ENCODE measurements at places on chromosomes 7 and 10.
A peak's percentile ranks its signal among the peaks of the same experiment; 100 is the strongest.

- no peak for DNase-seq
These were observed 111.6 kb upstream of the KLF14 start for GRCh38 chr7:130845581-130846085.

DNA sequence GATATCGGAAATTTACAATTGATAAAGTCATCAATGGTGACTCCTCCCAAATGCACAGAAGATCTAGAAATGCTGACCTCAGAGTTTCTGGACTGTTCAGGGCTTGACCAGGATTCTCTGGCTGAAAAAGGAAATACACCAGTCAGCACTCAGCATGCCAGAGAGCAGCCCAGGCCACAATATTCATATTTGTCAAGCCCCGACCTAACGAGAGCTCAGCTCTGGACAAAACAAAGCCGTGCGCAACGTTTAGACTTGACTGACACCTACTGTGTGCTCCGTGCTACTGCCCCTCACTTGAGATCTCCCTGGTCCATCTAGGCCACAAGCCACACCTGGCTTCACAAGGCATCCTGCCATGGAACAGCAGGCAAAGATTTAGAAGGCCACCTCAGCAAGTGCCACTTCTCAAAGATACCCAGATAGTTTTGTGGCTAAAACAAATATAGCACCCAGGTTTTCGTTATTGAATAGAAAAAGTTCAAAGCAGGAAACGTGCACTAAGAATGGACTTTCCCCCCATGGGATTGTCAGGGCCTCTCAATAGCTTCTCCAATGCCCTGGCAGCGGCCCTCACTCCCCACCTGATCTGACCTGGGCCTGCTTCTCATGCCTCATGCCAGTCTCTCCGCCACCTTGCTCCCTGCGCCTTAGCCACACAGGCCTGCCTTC is 218.3 kb downstream of the FAM107B start:
- DNase-seq = peak; percentile 53

DNA sequence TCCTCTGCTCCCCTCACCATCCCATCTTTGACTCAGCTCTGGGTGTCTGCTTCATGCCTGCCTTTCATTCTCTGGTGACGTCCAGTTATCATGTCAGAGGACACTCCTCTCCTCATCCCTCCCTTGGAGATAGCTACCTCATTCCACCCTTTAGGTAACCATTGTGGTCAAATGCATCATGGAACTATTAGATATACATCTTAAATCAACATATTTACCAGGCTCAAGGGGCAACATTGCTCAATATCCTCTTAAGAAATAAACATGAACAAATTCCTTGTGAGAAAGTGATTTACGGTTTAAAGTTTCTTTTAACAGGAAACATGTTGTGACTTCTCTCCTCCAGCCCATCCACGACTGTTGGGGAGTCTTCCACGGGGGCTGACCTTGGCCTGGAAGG is 511.6 kb upstream of the IGFBP3 start:
- no peak for DNase-seq

DNA sequence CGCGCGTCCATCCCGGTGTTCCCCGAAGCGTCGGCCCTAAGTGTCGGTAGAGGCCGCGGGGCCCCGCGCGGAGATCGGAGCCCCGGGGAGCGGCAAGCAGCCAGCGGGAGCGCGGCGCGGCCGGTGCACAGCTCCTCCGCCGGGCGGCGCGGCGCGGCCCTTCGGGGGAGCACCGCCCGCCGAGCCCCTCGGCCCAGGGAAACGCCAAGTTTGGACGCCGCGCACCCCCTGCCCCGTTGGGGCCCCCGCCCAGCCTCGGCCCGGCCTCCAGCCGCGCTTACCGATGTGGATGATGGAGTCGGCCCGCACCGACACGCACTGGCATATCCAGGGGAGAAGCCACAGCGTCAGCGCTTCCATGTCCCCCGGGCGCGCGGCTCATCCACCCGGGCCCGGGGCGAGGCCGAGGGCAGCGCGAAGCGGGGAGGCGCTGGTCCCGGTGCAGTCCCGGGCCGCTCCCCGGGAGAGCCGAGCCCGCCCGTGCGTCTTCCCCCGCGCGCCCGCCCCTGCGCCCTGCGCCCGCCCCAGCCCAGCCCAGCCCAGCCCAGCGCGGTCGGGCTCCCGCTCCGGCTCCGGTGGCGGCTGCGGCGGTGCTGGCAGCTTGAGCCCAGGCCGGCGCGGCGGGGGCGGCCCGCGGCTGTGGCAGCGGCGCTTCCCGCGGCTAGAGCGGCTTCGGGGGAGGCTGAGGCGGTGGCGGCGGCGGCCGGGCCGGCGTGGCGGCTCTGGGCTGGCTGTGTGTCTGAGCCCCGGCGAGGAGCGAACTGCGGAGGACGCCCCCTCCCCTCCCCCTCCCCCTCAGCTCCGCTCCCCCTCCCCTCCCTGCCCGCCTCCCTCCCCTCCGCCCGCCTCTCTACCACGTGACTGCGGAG is at the start of gene GRID1:
Gene GRID1 (minus strand): TSS at position 763 of the 869 bp plus-strand sequence.
- DNase-seq = no peak

DNA sequence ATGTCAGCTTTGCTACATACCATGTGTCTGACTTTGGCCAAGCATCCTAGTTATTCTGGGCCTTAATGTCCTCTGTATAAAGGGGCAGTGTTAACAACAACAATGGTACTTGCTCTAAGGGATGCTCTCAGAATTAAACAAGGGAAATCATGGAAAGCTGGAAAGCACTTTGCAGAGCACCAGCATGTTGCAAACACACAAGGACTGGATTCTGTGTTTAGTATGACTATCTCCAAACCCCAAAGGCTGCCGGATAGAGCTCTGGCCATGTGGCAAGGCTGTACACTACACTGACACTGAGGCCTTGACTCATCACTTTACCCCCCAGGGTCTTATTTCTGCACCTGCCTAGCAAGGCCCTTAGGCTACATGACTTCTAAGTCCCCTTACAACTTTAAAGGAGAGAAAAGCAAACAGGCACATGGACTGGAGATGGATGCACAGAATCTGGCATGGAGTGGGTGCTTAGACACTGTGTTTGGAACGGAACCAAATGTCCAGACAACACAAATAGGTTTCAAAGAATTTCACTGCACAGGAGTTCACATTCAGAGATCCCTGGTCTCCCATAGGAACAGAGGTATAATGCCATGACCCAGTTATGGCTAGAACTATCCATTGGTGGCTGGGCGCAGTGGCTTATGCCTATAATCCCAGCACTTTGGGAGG is 74.6 kb downstream of the FAM13C start:
- DNase-seq = no peak

DNA sequence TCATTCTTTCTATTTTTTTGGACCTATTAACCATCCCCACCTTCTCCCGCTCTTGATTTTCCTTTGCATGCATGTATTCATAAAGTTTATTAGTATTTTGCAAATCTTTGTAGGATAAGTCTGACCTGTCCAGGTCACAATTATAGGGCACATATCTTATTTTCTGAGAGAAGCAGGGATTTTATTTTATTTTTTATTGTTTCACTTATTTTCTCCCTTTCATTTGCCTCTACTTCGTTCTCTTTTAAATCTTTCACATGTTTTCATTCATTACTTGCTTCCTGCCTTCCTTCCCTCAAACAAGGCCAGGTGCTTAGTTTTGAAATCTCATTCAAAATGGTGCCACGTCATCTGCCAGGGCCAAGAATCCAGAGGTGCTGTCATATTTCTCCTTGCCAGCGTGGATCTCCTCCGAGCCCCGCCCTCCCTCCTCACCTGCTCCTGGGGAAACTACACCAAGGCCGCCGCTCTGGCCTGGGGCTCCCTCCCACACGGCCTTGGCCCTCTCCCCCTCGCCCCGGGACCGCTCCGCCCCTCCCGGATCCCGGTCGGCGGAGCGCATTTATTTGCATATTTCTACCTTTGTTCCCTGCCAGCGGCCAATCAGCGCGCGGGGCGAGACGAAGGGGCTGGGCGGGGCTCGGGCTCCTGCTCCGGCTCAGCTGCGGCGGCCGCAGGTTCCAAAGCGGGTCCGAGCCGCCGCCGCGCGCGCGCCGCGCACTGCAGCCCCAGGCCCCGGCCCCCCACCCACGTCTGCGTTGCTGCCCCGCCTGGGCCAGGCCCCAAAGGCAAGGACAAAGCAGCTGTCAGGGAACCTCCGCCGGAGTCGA is at the start of gene TSPAN13:
Gene TSPAN13 (plus strand): TSS at position 654 of the 830 bp plus-strand sequence. CDS start 213 bp downstream, outside the sequence.
- DNase-seq = peak; percentile 25

GRCh38 chr7:50983850-50984249 is 201.2 kb upstream of the GRB10 start:
- DNase-seq = no peak

DNA sequence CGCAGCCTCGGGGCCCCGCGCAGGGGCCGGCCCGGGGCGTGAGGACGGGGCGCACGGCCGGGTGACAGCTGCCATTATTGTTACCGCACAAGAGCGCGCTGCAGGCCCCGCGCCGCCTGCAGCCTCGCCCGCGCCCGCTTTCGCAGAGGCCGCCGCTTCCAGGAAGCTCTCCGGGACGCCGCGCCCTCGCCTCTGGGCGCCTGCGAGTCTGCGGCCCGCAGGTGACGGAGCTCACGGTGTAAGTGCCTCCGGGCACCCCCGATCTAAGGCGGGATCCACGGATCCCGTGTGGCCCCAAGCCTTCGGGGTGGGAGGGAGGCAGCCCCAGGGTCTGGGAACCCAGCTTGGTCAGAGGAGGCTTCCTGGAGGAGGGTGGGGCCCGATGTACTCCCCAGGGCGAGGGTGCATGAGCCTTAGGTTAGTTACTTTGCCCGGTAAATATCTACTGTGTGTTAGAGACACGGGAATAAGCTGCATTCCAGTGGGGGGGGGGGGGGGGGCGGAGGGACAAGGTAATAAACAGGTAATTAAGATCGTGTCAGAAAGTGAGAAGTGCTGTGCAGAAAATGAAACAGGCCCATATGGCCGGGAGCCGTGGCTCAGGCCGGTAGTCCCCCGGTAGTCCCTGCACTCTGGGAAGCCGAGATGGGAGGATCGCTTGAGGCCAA is 638 bp downstream of the IQCE start:
- peak; percentile 4 for DNase-seq

GRCh38 chr10:46306516-46307184 is 19.9 kb downstream of the ANTXRL start:
- no peak for DNase-seq

DNA sequence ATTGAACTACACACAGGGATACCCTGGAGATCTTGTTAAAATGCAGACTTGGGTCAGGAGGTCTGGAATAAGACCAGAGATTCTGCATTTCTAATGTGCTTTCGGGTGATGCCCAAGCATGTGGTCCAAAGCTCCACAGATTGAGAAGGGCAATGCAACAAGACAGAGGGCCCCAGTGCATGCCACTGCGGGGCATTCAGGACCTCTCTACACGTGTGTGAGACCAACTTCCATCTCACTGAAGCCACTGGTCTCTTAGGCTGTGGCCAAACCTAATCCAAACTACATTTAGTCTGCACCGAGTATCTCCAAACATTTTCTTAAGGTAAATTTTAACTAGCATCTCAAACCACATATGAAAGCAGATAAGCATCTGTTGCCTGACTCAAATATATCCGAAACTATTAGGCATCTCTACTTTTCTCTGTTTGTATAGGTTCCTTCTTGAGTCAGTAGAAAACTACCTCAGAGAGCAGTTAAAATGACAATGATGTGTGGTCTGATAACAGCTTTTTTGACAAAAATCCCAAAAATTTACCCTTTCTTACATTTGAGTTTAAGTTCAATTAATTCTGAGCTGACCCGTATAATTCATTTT is 107.5 kb downstream of the ELMO1 start:
- peak; percentile 48 for DNase-seq

- peak; percentile 41 for DNase-seq
These were observed 24.7 kb downstream of the AOC1 start for GRCh38 chr7:150876817-150877526.

Measured in CD4-positive, alpha-beta T cell treated with Interleukin-4 for 4 hours (primary cell).